EH (cell line): ENCODE measurements at places on chromosomes 1 and 21.

- peak; percentile 55 for DNase-seq
Observed at GRCh38 chr1:87325982-87326738, 2.5 kb upstream of the LMO4 start.

- no peak for DNase-seq
Observed at GRCh38 chr21:44050276-44050675, 38.2 kb downstream of the TRAPPC10 start.

DNA sequence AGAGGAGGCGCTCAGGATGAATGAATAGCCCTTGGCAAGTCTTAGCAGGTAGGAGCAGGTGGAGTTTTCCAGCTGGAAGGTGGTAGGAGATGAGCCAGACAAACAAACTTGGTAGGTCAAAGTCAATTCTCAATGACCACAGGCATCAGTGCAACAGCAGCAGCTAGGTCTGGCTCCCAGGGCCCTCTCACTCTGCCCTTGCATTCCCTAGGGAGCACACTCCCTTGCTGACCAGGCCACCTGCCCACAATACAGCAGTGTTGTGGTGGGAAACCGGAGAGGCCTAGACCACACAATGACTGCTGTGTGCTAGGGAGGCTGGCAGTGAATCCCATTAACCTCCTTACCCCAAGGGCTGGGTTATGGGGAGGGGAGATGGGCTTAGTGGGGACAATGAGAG is 13.0 kb upstream of the PAQR6 start:
- DNase-seq = no peak

- no peak for DNase-seq
Observed at GRCh38 chr1:64856553-64856952, 109.8 kb downstream of the JAK1 start.

DNA sequence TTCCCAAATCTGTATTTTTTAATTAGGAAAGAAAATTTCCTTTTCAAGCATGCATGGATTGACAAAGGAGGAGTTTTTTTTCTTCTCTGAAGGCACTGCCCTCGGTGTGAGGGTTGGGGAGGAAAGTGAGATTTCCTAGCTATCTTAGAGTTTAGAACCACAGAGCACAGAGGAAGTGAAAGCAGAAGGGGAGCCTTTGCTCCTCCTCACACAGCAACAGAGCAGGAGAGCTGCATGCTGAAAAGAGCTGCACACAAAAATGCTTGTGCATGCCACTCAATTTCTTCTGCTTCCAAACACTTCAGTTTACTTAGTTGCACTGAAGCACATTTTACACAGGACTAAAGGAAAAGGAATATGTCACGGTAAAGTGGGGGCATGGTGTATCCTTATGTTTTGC is 308.1 kb downstream of the GPATCH2 start:
- no peak for DNase-seq

DNA sequence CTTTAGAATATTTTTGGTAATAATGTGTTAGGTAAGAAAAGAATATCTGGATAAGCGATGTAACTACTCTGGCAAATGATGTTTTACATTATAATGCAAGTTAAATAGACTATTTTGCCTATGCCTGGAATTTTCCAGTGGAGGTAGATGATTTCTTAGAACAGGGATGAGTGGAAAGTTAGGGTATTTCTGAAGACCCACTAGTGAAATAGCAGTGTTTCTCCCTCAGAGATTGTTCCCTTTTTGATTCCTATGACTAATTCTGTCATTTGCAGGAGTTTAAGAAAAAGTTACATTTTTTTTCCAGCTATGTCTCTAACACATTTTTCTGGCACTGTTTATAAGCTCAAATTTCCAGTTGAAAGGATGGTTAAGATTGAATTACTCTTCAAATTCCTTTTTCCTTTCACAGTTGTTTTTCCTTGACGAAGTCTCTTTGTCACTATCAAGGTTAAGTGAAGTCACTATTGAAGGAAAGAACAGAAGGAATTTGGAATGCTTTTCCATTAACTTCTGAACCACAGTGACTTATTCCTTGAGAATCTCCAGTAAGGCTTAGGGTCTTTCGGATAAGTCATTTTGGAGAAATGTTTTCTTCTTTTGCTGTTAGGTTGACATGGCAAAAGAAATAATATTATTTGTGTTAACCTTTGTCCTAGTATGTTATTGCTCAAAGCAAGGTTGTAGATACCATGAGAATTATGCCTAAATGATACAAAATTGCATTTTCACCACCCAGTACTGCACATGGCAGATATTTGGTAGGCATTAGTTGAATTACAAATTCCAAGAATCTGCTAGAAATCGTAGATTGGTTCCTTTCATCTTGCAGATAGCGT is 42.9 kb upstream of the ZNF326 start:
- peak; percentile 92 for DNase-seq

DNA sequence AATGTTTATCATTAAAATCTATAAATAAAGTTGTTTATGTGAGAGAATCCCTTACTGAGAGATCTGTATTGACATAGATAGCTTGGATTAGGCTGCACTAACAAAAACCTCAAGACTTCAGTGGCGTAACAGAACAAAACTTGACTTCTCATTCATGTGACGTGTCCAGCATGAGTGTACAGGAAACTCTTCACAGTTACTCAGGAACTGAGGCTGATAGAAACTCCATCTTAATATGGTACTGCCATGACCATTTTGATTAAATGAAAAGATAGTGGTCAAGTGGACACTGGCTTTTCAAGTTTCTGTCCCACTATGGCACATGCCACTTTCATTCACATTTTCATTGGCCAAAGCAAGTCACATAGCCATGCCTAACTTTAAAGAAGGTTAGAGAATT is 3.7 kb downstream of the ST3GAL3 start:
- peak; percentile 89 for DNase-seq

GRCh38 chr1:1003618-1004419 is 3.9 kb upstream of the HES4 start:
- no peak for DNase-seq

DNA sequence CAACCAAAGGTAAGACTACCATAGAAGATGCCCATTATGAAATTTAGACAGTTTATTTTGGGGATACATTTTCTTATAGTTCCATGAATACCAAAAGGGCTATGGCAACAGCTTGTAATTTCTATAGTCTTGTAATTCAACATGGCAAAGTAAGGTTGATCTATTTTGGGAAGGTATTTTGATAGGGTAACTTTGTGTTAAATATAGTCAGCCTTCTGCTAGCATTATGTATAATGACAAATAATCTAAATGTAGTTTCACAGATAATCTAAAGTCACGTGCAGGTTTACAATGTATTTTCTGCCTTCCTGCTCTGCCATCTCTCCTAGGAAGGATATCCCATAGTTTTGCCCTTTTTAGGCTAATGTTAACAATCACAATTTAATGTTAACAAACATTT is 85.9 kb upstream of the DPH5 start:
- no peak for DNase-seq

DNA sequence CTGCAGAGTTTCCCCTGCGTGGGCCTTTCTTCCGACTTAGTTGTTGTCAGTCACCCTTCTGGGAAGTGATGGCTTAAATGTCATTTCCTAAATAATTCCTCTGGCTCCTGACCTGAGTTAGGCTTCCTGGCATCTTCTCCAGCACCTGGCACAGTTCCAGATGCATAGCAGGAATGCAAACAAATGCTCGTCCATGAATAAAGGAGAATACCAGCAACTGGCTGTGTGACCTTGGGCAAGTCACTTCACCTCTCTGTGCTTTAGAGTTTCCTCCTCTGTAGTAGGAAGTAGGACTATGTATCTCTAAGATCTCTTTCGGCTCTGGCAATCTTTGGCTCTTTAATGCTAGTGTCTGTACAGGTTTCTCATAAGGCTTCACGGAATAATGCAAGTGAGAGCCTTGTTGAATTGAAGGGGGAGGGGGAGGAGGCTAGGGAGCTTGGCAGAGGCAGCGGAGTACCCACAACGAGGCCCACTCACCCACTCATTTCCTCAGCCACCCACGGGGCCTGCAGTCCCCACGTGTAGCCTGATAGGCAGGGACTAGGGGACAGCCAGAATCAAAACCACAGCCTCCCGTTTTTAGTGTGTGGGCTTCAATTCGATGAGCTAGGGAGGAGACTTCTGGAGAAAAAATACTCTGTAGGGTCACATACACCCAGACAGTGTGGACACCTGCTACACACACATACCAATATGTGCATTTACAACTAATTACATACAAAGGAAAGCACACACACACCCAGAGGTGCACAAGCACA is 48.1 kb downstream of the TENT5C start:
- DNase-seq = no peak

DNA sequence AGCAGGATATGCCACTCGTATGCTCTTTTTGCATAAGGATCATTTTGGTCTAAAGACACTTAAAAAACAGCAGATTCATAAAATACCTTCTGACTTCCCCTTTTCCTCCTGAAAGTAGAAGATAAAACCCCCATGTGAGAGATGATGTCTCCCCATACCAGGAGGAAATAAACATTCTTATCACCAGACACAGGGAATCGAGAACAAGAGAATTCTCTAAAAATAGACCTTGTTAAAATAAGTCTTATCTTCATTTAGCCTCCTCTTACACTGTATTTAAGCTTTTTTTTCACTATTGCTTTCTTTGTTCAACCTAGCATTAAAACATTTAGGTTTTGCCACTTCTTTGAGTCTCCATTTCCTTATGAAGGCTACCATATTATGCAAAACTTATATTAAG is 709.3 kb downstream of the KCNT2 start:
- DNase-seq = no peak

DNA sequence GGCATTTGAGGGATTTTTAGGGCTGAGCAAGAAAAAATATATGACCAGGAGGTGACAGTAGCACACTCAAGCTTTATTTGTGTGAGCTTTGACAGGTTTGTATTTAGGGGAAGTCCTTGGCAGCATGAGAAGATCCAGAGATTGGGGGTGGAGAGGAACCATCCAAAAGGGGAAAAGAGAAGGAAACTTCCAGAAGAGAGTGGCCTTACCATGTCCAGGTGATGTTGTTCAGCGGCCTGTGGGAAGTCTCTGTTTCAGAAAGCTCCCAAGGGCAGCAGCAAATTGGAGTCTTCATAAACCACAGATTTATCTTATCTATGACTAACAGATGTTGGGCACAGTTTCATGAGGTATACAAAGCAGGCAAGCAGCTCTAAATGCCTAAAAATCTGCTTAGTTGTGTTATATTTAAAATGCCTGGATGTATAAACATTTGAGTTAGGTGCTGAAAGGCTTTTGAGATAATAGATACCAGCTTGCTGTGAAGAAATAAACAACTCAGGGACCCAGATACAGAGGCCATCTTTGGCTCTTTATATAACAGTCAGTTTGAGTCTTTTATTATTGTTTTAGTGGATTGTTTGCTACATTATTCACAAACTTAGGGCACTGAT is 21.2 kb upstream of the ADAR start:
- DNase-seq = peak; percentile 3

GRCh38 chr1:228211531-228212414 is 3.9 kb downstream of the OBSCN start:
- no peak for DNase-seq

- DNase-seq = no peak
Observed at GRCh38 chr21:28423521-28424190, 569.0 kb downstream of the LTN1 start.

DNA sequence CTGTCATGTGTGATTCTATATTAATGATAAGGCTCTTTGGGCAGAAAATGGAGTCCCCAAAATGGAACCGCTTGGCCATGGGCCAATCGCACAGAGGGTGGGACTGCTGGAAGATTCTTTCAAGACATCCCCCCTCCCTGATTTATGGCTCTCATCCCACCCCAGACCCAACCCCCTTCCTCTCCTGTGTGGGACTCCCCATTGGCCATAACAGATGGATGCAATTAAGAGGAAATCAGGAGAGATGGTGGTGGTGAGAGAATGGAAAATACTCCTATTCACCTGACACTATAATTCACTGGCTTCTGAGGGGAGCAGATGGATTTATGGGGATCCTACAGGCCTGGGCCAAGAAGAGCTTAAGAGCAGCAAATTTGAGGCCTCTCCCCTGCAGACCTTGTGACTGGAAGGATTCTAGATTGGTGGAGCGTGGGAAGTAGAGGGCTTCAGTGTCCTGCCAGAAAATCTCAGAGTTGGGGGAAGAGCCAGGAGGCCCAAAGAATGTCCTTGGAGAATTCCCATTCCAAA is 1.7 kb downstream of the IGFN1 start:
- peak; percentile 27 for DNase-seq

- DNase-seq = no peak
Observed at GRCh38 chr1:70200065-70200464, 5.3 kb downstream of the LRRC40 start.

DNA sequence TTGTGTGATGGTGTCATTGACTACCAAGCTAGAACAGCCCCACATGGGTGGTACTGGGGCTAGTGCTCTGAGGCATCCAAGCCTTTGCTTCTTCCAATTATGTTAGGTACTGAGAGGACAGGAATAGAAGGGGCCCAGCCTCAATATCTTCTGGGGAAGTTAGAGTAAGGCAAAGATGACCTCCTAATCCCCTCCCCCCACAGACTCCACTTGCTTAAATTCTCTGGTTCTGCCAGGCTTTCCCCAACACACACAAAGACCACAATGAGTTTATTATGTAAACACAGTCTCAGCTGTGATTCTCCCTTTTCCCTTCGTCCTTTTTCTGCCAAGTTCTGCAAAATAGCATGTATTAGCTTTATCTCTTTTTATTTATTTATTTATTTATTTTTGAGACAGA is 3.1 kb upstream of the TACSTD2 start:
- DNase-seq = peak; percentile 36

- no peak for DNase-seq
Observed at GRCh38 chr1:181126289-181126688, 37.8 kb downstream of the IER5 start.

DNA sequence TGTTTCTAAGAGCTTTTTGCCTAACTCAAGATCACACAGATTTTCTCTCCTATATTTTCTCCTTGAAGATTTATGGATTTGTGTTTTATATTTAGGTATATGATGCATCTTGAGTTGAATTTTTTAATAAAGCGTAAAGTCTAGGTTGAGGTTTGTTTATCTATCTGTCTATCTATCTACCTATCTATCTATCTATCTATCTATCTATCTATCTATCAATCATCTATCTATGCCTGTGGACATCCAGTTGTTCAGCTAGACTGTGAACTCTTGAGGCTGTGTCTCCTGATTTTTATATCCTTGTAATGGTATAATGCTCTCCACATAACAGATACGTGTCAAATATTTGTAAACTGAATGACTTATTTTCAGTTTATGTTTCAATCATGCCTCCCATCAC is 120.1 kb downstream of the DNAH14 start:
- no peak for DNase-seq

DNA sequence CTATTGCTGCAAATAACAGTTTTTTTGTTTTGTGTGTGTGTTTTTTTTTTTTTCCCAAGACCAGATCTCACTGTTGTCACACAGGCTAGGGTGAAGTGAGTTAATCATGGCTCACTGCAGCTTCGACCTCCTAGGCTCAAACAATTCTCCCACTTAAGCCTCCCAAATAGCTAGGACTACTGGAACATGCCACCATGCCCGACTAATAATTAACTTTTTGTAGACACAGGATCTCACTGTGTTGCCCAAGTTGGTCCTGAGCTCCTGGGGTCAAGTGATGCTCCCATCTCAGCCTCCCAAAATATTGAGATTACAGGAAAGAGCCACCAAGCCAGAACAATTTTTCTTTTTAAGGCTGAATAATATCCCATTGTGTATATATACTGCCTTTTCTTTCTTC is 34.9 kb downstream of the DRAM2 start:
- DNase-seq = no peak

- no peak for DNase-seq
Observed at GRCh38 chr1:31122741-31123140, 57.2 kb upstream of the PUM1 start.
